ENCODE measurements at places on chromosomes 5 and 9.

- DNase-seq = no peak
Measured at GRCh38 chr9:91825422-91825821, 124.6 kb downstream of the ROR2 start.

DNA sequence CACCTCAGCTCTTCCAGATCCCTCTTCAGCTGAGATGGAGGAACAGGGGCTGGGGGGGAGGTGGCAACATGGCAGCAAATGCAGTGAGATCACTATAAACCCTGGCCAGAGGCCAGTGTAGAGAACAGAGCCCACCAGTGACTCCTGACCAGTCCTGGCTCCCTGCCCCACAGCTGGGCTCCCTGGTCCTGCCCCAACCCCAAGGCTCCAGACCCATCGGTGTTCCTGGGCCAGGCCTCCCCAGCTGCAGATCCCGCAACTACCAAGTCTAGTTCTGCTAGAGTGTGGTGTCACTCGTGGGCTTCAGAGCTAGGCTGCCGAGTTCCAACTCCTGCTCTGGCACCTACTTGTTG, 16.8 kb downstream of the AKNA start:
- DNase-seq = no peak

- peak; percentile 54 for DNase-seq
Measured at GRCh38 chr5:170300361-170301013, 2.9 kb upstream of the LCP2 start.

DNA sequence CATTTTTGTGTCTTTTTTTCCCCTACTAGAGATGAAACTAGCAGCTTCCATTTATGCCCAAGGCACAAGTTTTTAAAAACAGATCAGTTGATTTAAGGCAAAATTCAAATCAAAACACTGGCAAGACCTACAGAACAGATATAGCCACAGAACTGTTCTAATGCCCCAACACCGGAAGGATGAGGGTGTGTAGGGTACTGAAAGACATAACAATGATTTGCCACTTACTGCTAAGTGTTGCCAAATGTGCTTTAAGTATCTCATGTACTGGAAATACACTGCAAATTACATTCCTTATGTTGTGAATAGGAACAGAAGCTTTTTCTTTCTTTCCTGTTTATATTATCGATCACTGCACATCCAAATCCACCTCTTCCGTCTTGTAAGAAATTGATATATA, 189.0 kb downstream of the CETN3 start:
- no peak for DNase-seq

DNA sequence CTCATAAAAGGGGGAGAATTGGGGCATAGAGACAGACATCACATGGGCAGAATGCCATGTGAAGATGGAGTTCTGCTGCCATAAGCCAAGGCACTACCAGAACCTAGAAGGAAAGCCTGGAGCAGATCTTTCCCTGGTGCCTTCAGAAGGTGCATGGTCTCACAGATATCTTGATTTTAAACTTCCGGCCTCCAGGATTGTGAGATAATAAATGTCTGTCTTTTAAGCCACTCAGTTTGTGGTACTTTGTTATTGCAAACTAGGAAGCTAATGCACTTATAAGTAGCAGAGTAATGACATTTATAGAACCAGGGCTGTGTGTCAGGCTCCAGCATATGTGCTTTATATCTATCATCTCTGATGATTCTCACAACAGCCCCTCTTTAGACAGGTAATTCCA, 130.4 kb downstream of the ASTN2 start:
- no peak for DNase-seq

DNA sequence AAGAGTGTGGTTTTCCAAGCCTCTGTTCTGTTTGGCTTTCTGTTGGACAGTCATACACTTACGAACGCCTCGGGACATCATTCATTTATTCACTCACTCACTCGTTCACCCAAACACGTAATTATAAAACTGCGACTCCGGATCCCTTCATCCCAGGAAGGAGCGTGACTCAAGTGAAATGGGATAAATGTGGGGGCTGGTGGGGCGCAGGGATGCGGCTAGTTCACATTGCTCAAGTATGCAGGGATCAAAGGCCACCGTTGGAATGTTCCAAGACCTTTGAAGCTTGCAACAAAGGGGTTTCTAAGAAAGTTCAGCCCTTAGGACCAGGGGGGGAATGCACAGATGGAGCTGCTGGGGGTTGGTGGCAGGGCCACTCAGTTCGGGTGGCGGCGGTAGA, 64.2 kb downstream of the CFAP77 start:
- no peak for DNase-seq

DNA sequence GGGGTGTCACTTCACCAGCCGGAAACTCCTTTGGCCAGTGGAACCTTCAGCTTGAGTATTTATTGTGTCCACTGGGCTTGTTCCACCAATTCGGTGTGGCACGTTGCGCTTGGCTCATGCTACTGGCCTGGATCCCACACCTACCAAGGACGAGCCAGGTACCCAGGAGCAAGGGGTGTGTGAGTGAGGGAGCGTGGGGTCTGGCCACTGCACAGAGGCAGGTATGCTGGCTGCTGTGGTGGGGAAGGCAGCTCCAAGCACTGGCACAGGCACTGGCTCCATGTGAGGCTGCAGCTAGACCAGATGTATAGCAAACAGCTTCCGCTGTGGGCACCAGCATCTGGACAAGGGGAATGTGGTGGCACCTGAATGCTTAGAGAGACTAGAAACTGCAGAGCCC, 28.1 kb upstream of the CYLC2 start:
- no peak for DNase-seq

Data from AML-193 (cell line).